ENCODE measurements at places on chromosomes 3 and 15.

- no peak for DNase-seq
Measured at GRCh38 chr3:129892486-129892856, 1.0 kb downstream of the TMCC1 start.

GRCh38 chr3:126472277-126473006 lies 3.2 kb downstream of the ZXDC start:
- DNase-seq: peak; percentile 88

- no peak for DNase-seq
Measured at GRCh38 chr3:171516765-171517164, 56.6 kb upstream of the TNIK start.

DNA sequence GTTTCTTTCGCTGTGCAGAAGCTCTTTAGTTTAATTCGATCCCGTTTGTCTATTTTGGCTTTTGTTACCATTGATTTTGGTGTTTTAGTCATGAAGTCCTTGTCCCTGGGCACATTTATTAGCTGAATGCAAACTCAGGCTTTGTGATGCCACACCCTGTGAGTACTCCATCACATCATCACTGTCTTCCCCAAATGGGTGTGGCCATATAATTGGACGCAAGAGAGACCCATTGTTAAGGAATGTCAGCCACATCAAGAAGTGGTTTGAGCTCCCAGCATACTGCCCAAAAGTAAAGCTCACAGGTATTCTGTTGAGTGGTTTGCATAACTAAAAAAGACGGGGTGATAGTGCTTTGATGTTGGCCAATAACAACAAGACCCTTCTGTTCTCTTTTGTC lies 245.7 kb downstream of the SV2B start:
- DNase-seq: no peak

- peak; percentile 10 for DNase-seq
Measured at GRCh38 chr3:18868911-18869689, 279.2 kb upstream of the KCNH8 start.

- no peak for DNase-seq
Measured at GRCh38 chr3:148923592-148923991, 58.5 kb downstream of the CPA3 start.

DNA sequence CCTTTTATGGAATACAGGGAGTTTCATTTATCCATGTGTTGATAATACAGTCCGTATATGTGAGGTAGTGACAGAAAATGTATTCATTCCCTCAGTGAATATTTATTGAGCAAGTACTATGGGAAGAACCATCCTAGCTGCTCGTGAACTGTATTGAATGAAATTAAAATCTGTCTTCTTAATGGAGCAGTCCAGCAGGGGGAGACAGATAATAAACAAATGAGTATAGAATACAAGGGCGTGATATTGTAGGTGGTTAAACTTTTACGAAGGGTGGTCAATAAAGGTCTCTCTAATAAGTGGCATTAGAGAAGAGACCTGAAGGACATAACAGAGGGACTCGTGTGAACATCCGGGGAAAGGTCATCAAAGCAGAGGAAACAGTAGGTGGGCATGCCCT lies 62.7 kb upstream of the OSTN start:
- DNase-seq: peak; percentile 12

DNA sequence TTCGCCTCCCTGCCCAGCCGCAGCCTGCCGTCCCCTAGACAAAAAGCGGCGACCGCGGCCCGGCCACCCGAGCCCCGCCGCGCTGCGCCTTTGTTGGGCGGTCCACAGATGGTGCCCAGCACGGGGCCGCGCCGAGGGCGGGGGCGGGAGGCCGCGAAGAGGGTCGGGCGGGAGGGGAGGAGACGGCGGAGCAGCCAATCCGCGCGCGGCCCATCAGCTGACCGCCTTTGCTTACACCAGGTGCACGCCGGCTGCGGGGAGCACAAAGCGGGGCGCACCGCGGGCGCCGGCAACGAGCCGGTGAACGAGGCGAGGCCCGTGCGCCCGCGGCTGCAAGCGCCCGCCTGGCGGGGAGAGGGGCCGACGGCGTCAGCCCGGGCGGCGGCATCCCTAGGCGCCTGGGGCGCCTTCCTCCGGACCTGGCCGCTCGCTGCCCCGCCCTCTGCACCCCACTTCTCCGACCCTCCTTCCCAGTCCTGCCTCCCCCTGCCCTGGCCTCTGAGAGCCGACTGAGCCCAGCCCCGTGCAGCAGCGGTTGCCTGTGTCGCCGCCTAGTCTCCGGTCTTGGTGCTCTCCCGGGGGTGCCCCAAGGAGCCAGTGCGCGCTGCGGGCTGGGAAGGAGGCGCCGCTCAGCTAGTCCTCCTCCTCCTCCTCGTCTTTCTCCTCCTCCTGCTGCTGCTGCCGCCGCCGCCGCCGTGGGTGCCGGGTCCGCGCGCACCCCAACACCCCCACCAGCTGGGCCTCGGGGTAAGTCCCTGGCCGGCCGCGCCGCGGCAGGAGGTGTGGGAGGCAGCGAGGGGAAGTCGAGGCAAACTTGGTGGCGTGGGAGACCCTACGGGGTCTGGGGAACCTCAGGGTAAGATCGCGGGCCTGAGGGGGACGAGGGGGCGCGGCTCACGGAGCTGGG lies at the start of gene LRRN1:
LRRN1 (plus strand) TSS at position 259 of the 907 bp plus-strand sequence. CDS start 45,211 bp downstream, outside the sequence.
- peak; percentile 74 for DNase-seq

GRCh38 chr3:171565481-171566058 lies 105.4 kb upstream of the TNIK start:
- DNase-seq: no peak

DNA sequence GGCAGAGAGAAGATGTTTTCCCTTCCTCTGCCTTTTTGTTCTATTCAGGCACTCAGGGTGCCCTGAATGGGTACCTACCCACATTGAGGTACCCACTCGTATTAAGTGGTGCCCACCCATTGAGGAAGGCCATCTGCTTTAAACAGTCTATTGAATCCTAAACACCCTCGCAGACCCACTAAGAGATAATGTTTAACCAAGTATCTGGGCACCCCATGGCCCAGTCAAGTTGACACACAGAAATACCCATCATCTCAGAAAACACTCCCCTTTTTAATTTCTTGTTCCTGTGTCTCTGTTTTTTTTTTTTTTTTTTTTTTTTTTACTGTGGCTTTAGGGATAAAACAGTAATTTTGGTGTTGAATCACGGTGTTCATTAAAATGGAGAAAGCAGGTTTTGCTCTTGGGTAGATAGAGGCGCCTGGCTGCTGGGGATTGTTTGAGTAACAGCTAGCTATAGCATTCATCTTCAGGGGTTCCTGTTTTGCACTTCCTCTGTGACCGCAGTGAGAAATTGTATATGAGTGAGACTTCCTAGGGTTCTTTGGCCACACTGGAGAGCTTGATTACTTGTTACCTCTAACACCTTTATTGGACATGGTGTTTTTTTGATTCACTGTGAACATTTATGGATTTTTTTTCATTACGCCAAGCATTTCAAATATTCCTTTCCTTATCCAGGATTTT lies 259.1 kb downstream of the PTPRG start:
- no peak for DNase-seq

DNA sequence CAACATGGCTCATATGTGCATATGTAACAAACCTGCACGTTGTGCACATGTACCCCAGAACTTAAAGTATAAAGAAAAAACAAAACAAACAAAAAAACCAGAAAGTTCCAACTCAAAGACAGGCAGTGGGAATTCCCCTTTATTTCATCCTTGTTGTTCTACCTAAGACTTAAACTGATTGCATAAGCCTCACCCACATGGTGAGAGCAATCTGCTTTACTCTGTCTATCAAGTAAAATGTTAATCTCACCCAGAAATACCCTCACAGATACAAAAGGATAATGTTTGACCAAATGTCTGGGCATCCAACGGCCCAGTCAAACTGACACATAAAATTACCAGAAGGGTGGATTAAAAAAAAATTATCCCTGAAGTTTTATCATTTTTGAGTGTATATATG lies 190.9 kb upstream of the PLSCR5 start:
- DNase-seq: no peak

GRCh38 chr3:5699313-5699712 lies 511.8 kb downstream of the EDEM1 start:
- DNase-seq: peak; percentile 75

DNA sequence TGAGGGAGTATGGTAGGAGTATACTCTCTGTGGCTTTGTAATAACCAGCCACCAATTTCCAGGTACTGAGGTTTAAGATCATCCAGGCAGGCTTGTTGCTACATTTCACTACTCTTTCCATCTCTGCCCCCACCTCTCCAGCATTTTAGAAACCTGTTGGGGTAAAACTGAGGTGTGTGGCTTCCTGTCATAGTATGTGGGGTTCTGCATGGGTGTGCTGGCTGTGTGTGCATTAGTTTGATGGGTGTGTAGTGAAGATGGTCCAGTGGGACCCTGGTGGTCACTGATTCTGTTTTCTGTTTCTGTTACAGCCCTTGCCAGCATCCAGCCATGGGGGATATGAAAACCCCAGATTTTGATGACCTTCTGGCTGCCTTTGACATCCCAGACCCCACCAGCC lies 34.0 kb downstream of the ZNF592 start:
- no peak for DNase-seq

- DNase-seq: no peak
Measured at GRCh38 chr3:150861851-150862250, 43.4 kb downstream of the MINDY4B start.

- peak; percentile 48 for DNase-seq
Measured at GRCh38 chr3:171282041-171282440, 178.2 kb downstream of the TNIK start.

- DNase-seq: no peak
Measured at GRCh38 chr3:187813198-187813597, 67.9 kb upstream of the BCL6 start.

- DNase-seq: no peak
Measured at GRCh38 chr15:83164771-83165404, 42.7 kb downstream of the HDGFL3 start.

DNA sequence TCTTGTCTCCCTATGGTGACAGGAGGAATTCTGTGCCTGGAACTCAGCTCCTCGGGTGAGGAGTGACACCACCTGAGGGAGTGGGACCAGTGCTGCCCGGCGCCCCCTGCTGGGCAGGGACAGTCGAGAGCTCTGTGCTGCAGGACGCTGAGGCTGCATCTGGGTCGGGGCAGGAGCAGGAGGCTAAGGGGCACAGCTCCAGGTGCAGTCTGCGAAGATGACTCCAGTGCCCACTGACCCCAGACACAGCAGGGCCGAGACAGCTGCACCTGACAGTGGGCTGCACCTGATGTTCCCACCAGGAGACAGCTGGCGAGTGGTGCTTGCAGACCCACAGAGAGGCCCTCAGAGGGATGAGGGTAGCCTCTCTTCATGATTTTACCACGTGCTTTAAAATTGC lies 152.9 kb downstream of the ATP10A start:
- peak; percentile 58 for DNase-seq

- DNase-seq: no peak
Measured at GRCh38 chr3:27202959-27203358, 166.2 kb downstream of the NEK10 start.

- peak; percentile 54 for DNase-seq
Measured at GRCh38 chr3:85574006-85574705, 615.4 kb downstream of the CADM2 start.

GRCh38 chr3:18057471-18058091 lies 315.1 kb upstream of the TBC1D5 start:
- no peak for DNase-seq

- no peak for DNase-seq
Measured at GRCh38 chr3:183619624-183620251, 15.7 kb upstream of the KLHL24 start.

DNA sequence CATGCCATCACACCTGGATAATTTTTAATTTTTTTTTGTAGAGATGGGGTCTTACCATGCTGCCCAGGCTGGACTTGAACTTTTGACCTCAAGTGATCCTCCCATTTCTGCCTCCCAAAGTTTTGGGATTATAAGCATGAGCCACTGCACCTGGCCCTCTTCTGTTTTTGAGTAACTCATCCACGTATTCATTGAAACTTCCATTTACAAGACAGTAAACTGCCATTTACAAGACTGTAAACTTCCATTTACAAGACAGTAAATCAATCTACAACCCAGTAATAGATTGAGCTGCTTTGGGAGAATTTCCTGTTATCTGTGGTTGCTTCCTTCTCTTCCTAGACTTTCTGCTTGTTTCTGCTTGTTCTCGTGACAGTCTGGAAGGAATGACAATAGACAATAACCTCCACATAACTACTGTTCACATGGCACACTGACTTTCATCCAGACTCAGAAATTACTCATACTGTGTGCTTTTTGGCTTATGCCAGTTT lies 114.7 kb upstream of the CCNL1 start:
- DNase-seq: peak; percentile 13

GRCh38 chr15:55256281-55257011 lies 33.2 kb downstream of the RAB27A start:
- no peak for DNase-seq

GRCh38 chr3:147431751-147432150 lies 22.6 kb downstream of the ZIC1 start:
- no peak for DNase-seq

Data from kidney tubule cell (primary cell).